HuH-7.5 (cell line): ENCODE measurements at places on chromosomes 11 and 22.
A peak's percentile ranks its signal among the peaks of the same experiment; 100 is the strongest.

- DNase-seq: no peak
Observed at GRCh38 chr11:67640758-67641337, 1.3 kb upstream of the TBX10 start.

- DNase-seq: peak; percentile 58
Observed at GRCh38 chr11:73308003-73308960, at the start of gene ARHGEF17. Gene ARHGEF17 (plus strand): TSS chr11:73308276. CDS start chr11:73308639, 363 bp downstream.

DNA sequence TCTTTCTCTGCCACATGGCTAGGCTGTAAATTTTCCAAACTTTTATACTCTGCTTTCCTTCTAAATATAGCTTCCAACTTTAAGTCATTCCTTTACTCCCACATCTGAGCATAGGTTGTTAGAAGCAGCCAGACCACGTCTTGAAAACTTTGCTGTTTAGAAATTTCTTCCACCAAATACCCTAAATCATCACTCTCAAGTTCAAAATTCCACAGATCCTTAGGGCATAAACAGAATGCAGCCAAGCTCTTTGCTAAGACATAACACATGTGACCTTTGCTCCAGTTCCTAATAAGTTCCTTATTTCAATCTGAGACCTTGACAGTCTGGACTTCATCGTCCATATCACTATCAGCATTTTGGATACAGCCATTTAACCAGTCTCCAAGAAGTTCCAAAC, 749.9 kb downstream of the METTL15 start:
- no peak for DNase-seq

DNA sequence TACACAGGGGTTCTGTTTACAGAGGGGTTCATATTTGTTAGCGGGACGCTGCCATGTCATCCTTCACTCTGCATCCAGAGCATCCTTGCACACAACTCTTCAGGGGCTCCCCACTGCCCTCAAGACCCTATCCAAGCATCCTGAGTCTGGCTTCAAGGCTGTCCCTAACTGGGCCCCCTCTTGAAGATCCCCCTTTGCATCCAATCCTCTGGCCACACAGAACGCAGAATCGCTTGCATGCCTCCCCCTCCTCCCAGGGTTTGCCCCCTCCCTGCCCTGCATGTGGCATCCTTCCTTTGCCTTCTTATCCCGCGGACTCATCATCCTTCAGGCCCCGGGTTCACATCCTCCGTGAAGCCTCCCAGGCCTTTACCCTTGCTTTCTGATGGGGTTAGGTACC, 18.6 kb downstream of the C1QTNF6 start:
- no peak for DNase-seq

GRCh38 chr11:76166314-76166713, 40.0 kb downstream of the WNT11 start:
- no peak for DNase-seq
